ENCODE measurements at places on chromosomes 13 and 19. TPM values are rescaled to one million over a fixed set of nuclear protein-coding genes. Genes with fewer than 3 reads are reported as not detected.

Gene KEAP1
- total RNA-seq, result 38.7 TPM

Gene SIGLEC12
- total RNA-seq, result 1.9 TPM

Gene PLA2G4C
- 11.5 TPM for total RNA-seq

Gene FCER2
- total RNA-seq, result 3.5 TPM

Gene CYP2A6
- not detected for total RNA-seq

Gene VSTM2B
- not detected for total RNA-seq

Gene KCNRG
- 0.11 TPM for total RNA-seq

Gene KLF1
- total RNA-seq, result 0.18 TPM

Gene UBE2L5
- 0.11 TPM for total RNA-seq

Gene ZNF730
- total RNA-seq, result 3.8 TPM

Gene DLL3
- 0.94 TPM for total RNA-seq

Gene LILRB3
- not detected for total RNA-seq

Gene VASP
- 153 TPM for total RNA-seq

Gene MBD3L2
- not detected for total RNA-seq

Gene C19orf33
- not detected for total RNA-seq

Gene KIR2DL1
- total RNA-seq, result not detected

Gene PTGIR
- 41.0 TPM for total RNA-seq

Gene DIRAS1
- 0.21 TPM for total RNA-seq

Gene TMC4
- total RNA-seq, result 0.39 TPM

Gene CPB2
- not detected for total RNA-seq

Gene RDH8
- not detected for total RNA-seq

Gene KLK14
- total RNA-seq, result 0.69 TPM

Gene PTBP1
- total RNA-seq, result 738 TPM

Gene CYP4F2
- not detected for total RNA-seq

Gene ZNF583
- total RNA-seq, result 2.1 TPM

Gene ZNF471
- 1.4 TPM for total RNA-seq
